ENCODE measurements at places on chromosomes 4 and X. TPM values are rescaled to one million over a fixed set of nuclear protein-coding genes. Genes with fewer than 3 reads are reported as not detected.

GRCh38 chr4:8276358-8277240 is 7.0 kb downstream of the HTRA3 start:
- no peak for DNase-seq

- DNase-seq, result no peak
Observed at GRCh38 chr4:189098932-189099696, 841.6 kb upstream of the FRG1 start.

DNA sequence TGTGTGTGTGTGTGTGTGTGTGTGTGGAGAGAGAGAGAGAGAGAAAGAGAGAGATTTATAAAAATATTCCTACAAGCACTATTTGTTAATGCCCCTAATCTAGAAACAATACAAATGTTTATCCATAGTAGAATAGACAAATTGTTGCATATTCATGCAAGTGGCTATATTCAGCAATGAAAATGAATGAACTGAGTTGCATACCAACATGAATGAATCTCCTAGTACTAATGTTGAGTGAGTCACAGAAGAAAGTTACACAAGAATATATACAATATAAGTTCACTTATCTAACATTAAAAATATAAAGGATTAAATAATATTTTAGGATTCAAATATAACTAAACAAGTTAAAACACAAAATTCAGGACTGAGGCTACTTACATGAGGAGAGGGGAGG is 456.8 kb upstream of the AMOT start:
- DNase-seq, result no peak

OTUD6A gene
- not detected for total RNA-seq

PFKFB1 gene
- 18.5 TPM for total RNA-seq
